ENCODE measurements at places on chromosomes 1 and 21.
A peak's percentile ranks its signal among the peaks of the same experiment; 100 is the strongest.

GRCh38 chr1:193471981-193472380 is 285.6 kb upstream of the B3GALT2 start:
- DNase-seq, result no peak

GRCh38 chr1:234907940-234908405 is 220.7 kb downstream of the TOMM20 start:
- no peak for DNase-seq

DNA sequence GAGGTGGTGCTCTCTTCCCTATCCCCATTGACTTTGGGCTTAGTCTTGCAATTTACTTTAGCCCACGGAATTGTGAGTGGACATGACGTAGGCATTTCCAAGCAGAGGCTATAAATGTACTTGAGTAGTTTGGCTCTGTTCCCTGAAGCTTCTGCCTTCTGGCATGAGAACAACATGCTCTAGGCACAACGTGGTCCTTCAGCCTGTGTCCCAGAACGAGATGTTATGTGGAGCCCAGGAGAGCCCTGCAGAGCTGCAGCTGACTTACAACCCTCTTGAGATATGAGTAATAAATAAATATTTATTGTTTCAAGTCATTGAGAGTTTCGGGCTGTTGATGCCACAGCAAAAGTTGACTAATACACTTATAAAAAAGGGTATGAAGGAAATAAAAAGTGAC is 105.2 kb upstream of the HMGB4 start:
- peak; percentile 28 for DNase-seq

- DNase-seq, result no peak
These were observed 6.5 kb downstream of the EPS15 start for GRCh38 chr1:51512606-51513005.

GRCh38 chr1:47390843-47391242 is 25.2 kb upstream of the FOXE3 start:
- DNase-seq, result no peak

GRCh38 chr1:61332796-61333195 is 250.4 kb downstream of the NFIA start:
- no peak for DNase-seq

DNA sequence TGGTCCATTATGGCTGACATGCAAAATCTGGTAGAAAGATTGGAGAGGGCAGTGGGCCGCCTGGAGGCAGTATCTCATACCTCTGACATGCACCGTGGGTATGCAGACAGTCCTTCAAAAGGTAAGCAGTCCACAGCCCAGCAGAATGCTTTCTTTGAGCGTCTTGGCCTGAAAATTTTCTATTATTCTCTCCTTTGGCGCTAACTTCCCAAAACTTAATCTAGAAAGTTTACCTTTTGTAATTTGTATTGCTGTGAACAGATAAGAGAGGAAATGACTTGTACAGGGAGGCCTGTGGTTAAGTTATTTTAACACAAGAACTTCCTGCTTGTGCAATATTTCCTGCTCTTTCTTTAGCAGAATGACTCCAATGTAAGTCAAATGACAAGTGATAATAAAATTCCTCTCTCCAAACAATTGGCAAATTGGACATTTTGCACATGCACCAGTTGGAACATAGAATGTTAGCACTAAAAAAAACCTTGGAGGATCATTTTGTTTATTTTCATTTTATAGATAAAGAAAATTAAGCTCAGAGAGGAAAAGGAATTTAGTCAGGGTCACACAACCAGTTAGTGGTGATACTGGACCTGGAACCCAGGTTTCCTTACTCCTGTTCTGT is 18.9 kb downstream of the CAP1 start:
- no peak for DNase-seq

DNA sequence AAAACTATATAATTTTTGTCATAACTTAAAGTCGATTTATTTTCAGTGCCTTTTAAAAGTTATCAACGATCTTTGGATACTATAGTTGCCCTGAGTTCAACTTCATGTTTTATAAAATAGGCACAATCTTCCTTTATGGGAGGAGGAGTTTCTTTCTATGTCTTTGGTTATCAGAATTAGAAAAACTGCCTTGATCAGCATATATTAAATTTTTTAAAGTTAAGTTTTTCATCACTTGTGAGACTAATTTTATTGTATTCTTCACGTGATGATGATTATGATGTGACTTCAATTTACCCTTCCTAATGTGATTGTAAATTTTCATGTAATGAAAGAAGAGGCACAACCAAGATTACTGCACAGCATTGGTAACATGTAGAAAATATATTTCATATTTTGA is 58.2 kb upstream of the TMPRSS15 start:
- no peak for DNase-seq

DNA sequence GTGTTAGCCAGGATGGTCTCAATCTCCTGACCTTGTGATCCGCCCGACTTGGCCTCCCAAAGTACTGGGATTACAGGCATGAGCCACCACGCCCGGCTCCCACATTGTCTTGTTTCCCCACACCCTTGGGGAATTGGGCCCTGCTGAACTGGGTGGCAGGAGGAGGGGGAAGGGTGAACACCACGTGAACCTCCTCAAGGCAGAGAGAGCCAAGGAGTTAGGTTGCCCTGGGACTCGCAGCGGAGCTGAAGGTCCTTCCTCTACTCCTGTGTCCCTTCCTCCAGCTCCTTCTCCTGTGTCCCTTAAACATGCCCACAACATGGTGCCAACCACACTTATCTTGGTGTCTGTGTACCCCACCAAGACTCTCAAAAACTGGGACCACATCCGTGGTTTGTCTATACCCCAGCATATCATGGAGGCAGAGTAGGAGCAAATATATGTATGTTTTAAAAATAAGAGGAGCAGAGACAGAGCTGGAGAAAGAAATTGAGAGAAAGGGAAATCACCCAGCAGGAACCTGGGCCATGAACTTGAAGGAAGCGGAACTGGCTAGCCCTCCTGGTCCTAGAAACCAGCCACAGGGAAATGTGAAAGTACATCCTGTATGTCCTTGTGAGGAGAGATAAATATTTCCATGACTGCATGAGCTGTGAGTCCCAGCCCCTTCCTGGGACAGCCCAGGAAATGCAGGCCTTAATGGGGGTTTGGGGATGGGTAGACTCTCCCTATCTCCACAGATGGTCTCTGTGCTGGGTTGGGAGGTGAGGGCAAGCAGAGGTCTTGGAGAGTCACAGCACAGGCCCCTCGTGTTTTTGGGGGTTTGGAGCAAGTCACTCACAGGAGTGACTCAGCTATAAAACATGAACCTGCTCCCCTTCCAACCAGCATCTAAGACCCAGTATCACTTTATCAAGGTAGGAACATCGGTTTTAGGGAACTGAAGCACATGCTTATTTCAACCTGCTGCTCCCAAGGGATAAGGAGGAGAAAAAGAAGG is 9.4 kb upstream of the TAL1 start:
- no peak for DNase-seq

GRCh38 chr1:11187000-11187399 is 2.2 kb upstream of the ANGPTL7 start:
- DNase-seq, result no peak

DNA sequence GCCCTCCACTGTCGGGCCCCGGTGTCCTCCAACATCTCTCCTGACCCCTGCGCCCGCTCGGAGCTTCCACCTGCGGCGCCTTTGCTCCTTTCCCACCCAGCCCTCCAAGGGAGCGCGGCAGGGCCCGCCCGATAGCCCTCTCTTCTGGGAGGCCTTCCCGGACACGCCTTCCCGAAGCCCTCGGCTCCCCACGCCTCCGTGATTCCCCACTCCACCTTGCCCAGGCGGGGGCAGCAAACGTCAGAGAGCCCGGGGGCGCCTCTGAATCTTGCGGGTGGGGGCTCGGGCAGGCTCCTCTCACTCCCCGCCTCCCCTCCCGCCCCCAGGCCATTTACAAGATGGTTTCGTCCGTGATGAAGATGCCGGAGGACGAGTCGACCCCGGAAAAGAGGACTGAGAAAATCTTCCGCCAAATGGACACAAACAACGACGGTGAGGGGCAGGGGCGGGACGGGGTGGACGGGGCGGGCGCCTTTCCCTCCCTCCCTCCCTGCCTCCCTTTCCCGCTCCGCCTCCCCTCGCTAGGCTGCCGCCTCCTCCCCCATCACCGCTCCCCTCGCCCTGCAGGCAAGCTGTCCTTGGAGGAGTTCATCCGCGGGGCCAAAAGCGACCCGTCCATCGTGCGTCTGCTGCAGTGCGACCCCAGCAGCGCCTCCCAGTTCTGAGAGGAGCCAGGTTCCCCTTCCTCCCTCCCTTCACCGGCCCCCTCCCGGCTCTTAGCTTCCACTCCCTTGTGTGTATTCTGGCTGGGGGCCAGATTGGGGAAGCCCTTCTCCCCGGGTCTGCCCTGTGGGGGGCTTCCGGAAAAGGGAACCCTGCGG is 7.1 kb downstream of the HPCA start:
- DNase-seq, result peak; percentile 62

DNA sequence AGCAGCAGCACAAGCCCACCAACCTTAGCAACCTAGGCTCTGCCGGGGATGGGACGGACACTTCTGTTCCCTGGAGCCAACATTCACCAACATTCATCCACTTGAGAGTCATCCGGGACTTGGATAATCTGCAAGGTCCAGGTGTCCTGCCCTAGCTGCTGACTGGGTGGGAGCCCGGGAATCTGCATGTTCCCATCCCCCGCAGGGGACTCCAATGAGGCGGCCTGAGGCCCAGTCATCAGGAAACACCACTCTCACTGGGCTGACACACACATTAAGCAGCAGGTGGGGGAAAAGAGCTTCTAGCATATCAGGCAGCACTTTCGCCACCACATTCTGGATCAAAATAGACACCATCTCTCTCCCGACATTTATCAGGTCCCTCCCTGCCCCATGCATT is 38.4 kb upstream of the CCSAP start:
- no peak for DNase-seq

DNA sequence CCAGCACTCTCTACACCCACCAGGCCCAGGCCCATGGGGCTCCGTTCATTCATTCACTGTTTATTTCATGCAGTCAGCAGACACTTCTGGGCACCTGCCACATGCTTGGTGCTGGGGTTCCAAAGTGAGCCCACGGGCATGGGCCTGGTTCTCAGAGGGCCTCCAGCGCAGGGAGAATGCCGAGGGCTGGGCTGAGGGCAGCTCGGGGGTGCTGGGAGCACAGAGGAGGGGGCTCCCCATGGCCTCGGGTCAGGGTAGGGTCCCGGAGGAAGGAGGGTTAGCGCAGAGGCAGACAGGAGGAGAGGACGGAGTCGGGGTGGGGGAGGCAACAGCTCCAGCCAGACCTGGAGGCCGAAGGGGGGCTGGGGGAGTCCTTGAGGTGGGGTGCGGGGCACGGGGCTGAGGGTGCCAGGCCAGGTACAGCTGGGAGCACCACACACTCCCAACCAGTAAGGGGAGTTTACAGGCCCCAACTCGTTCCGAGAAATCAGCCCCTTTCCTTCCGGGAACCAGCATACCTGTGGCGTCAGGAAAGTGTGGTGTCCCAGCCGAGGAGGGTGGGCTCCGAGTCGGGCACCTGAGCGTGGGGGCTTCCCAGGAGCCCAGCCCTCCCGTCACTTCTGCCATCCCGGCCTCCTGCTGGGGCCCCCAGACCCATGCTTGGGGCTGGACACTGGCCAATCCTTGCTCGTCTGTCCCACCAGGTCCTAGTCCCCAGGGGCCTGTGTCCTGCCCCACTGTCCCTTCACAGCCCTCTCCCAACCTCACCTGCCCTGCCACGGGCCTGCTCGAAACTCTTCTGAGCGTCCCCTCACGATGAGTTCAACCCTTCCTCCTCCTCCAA is 10.8 kb downstream of the ARHGEF16 start:
- DNase-seq, result peak; percentile 5

- no peak for DNase-seq
These were observed 19.3 kb downstream of the PGLYRP3 start for GRCh38 chr1:153293480-153293775.

DNA sequence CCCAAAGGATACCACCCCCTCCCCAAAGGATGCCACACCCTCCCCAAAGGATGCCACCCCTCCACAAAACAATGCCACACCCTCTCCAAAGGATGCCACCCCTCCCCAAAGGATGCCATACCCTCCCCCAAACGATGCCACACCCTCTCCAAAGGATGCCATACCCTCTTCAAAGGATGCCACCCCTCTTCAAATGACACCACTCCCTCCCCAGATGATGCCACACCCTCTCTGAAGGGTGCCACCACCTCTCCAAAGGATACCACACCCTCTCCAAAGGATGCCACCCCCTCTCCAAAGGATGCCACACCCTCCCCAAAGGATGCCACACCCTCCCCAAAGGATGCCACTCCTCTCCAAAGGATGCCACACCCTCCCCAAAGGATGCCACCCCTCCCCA is 21.6 kb upstream of the TRIM17 start:
- DNase-seq, result no peak

DNA sequence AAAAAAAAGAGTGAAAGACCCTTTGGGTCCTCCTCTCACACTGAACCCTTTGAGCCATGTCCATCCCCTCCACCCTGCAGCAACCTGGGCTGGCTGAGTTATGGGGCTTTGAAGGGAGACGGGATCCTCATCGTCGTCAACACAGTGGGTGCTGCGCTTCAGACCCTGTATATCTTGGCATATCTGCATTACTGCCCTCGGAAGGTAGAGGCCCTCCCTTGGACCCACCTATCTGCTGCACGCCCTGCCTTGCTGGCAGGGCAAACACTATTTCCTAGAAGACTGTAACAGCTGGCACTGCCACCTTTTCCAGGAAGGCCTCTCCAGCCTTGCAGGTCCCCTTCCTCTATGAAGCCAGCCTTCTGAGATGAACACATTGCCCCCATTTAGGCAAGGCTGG is 1.1 kb downstream of the SLC50A1 start:
- DNase-seq, result no peak

DNA sequence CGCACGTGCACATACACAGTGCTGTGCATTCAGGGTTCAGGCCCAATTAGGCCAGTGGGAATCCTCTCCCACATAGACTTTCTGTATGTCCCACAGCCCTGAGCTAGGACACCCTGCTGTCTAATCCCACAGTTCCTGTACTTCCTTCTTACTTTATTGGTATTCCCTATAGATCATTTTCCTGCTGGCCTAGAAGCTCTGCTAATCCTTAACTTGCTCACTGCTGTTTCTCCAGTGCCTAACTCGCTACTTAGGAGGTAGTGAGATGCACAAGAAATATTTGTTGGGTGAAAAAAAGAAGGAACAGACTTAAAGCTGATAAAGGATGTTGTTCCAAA is 34.1 kb upstream of the FHAD1 start:
- DNase-seq, result no peak

- no peak for DNase-seq
These were observed 1331.2 kb upstream of the B3GALT2 start for GRCh38 chr1:194517567-194517966.

GRCh38 chr21:42425591-42425990 is 21.9 kb downstream of the UBASH3A start:
- DNase-seq, result no peak

- peak; percentile 70 for DNase-seq
These were observed 91.5 kb upstream of the IPO9 start for GRCh38 chr1:201737352-201738060.

DNA sequence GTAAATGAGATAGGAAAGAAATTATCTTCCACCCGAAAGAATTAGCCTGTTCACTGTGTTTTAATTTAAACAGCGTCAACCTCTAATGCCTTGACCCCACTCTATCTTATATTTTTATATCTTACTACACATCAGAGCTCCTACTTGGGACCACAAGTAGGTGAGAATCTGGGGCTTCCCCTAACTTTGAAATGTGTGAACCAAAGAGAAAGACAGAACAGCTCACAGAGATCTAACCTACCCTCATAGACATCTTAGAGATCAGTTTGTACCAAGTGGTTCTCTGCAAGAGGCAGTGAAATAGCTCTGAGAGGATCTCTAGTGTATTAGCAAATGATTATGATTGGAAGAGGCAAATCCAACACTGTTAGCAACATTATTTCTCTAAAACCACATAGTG is 31.0 kb upstream of the IFI16 start:
- DNase-seq, result no peak

Measured in posterior cingulate gyrus (tissue), 11 donors.